ENCODE measurements at places on chromosomes 4 and X.

GRCh38 chr4:128768373-128768996 lies 41.0 kb upstream of the JADE1 start:
- DNase-seq: no peak

GRCh38 chr4:10629394-10629793 lies 55.2 kb downstream of the CLNK start:
- DNase-seq: no peak

DNA sequence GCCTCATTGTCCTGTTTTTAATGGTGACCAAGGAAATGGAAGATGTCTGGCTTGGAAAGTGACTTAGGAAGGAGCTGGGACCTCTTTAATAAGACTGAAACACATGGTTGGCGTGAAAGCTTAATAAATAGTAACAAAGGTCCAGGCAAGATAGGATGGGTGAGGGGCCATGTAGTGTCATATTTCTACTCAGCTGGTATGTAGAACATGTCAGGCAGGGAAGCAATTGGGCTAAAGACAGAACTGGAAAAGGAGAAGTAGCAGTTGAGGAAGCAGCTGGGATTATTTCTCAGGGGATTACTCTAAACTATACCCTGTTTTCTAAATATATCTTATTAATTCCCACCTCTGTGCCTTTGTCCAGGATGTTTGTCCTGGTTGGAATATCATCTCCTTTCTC lies 18.6 kb downstream of the ITGB1BP2 start:
- DNase-seq: no peak

GRCh38 chr4:143581331-143581946 lies 67.9 kb downstream of the SMARCA5 start:
- DNase-seq: no peak

Measured in activated CD8-positive, alpha-beta memory T cell treated with anti-CD3 and anti-CD28 coated beads for 48 hours (primary cell).